ENCODE measurements at places on chromosomes 6 and 20.
A peak's percentile ranks its signal among the peaks of the same experiment; 100 is the strongest.

DNA sequence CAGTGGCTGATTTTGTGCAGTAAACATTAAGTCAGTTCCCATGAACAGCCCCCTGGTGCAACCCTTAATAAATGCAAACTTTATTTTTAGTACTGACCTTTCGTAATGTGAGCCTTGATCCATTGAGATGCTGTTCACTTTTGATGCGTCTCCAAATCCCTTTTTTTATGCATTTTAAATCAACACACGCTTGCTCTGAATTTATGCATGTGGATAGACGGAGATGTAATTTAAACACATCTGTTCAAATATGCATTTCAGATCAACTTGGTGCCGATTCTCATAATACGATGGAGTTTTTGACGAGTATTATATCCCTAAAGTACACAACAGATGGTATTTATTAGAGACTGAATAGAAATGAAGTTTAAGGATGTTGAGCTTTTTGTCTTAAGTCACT, 505.7 kb downstream of the CDKAL1 start:
- no peak for DNase-seq

GRCh38 chr6:93468291-93468690, 48.9 kb upstream of the EPHA7 start:
- DNase-seq = no peak

GRCh38 chr6:38302081-38302480, 337.6 kb downstream of the BTBD9 start:
- no peak for DNase-seq

DNA sequence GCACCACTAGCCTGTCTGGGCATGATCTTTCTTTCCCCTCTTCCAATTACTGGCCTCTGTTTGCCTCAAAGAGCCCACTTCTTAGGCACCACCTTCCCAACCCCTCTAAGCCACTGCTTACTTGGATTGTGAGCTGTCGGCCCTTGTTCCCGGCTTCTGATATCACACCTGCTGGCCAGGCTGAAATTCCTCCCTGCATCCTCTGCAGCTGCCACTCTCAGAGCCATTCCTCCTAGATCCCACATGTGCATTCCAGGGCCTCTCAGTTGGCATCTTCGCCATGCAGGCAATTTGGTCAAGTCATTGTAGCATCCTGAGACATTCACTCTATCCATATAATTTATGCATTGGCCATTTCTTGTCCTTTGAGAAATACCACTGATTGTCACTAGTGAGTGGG, 135.9 kb downstream of the OLIG3 start:
- no peak for DNase-seq

DNA sequence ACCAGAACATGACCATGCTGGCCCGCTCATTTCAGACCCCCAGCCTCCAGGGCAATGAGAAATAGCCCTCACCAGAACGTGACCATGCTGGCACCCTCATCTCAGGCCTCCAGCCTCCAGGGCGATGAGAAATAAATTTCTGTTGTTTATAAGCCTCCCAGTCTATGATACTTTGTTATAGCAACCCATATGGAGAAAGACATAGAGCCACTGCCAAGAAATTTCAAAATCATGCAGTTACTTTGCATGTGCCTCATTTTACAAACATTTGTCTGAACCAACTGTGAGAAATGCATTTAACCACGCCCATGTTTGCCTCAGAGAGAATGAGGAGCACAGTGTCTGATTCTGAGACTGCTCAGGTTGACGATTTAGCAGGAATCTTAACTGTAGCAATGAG, 15.5 kb downstream of the CYP39A1 start:
- DNase-seq = no peak

DNA sequence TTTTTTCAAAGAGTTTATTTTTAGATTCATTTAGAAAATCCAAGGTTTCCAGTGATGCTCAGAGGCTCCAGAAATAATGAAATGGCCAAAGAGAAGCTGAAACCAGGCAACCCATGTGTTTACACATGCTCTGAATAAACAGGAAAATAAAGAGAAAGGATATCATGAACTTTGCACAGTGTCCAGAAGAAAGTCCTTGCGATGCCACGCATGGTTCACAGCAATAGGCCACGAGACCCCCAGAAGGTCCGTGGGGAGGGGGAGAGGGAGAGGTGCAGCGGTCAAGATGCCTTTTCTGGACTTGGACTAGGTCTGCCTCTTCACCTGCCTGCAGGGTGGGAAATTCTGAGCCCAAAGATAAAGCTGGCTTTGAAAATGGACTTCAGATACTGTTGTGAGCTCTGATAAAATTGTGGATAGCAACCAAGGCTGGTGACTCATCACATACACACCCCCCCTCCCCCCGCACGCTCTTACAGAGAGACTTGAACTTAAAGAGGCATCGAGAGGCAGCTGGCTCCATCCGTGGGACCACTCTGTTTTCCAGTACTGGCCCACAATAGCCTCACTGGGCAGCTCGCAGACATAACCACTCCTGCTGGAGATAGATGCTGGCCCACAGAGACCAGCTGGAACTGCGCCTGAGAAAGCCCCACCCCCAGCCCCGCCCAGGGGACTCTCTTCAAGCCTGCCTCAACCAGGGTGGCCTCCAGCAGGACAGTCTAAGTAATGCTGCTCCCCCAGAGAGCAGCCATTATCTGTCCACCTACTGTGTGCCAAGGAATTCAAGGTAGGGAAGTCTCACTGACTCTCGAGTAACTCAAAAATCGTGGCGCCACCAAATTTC, 21.2 kb upstream of the NFATC2 start:
- peak; percentile 40 for DNase-seq

- no peak for DNase-seq
Observed at GRCh38 chr6:6333501-6333900, 13.0 kb upstream of the F13A1 start.

DNA sequence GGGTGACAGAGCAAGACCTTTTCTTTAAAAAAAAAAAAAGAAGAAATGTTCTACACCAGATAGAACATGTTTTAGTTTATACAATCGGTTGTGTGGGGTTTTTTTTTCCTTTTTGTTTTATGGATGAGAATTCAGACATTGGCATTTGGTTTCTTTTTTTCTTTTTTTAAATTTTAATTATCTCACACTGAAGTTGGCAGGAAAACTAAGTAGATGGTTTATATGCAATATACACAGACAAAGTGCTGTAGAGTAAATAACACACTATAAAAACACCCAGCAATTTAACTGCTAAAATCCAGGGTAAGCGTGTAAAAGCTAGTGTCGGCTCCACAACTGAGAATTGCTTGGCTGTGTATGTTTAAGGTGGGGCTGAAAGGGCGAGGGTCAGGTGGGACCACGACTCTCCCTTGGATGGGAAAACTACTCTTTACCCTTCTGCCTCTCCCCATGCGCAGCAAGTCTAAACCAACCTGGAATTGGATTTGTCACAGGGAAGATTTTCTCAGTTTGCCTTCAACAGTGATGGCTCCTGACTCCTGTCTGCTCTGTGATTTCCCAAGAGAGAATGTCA, 147.1 kb upstream of the MARCKS start:
- DNase-seq = no peak

DNA sequence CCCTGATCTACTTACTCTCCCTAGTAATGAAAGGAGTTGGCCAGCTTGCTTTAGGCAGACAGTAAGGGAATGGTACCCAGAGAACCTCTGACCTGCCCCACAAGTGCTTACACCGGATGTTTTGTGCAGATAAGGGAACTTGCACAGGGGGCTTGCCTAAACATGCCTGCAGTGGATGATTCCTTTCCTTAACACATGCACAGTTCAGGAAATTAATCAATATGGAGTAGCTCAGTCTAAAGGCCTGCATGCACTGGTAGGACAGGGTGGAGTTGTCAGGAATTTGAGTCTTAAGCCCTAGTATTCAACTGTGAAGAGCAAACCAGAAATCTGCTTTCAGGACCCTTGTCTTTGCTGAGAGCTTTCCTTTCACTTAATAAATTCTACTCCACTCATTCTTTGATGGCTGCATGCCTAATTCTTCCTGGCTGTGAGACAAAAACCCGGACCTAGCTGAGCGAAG, 3.9 kb upstream of the TRIM38 start:
- no peak for DNase-seq

DNA sequence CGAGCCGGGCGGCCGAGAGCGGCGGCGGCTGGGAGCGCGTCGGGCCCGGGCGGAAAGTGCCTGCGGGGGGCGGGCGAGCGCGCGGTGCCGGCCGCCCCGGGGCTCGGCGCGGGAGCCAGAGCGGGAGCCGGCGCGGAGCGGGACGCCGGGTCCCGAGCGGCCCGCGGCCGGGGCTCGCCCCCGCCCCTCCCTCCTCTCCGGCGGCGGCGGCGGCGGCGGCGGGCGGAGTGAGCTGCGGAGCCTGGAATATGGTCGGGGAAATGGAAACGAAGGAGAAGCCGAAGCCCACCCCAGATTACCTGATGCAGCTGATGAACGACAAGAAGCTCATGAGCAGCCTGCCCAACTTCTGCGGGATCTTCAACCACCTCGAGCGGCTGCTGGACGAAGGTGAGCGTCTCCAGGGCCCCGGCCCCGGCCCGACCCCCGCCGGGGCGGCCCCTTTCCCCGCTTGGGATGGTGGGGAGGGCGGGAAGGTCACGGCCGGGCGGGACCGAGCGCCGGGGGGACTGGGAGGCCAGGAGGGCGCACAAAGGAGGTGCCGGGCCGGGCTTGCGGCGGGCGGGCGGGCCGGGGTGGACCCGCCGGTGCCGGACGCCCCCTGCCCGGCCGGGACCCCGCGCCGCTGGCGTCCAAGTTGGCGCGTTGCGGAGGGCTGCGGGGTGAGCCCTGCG, 565 bp downstream of the QKI start:
- no peak for DNase-seq

DNA sequence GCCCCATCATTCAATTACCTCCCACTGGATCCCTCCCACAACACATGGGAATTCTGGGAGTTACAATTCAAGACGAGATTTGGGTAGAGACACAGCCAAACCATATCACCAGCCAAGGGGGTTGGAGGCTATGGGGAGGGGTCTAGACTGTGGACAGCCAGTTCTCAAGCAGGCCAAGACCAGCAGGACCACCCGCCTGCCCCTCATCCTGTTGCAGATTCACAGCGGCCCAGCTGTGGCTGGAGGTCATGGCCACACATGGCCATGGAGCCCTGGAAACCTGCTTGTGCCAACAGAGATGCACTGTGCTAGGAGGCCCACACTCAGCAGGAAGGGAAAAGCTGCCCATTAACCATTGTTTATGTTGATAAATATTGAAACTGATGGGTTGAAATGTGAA, 240.5 kb downstream of the TTLL2 start:
- no peak for DNase-seq

DNA sequence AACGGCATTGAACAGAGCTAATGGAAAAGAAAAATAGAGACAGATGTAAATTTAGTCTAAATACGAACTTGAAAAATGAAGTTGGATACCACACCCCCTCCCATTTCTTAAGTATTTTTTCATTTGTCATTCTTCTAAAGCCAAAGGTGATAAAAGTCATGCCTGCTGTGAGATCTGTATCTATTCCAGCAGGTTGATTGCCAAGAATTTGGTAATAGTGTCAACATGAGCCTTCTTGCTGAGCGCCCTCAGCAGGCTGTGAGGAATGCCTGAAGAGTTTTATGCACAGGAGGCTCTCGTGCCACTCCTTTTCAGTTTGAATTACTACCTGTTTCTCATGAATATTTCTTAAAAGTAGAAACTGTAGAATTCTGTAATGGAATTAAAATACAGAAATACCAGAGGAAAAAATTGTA, 165.4 kb downstream of the QKI start:
- DNase-seq = peak; percentile 21

DNA sequence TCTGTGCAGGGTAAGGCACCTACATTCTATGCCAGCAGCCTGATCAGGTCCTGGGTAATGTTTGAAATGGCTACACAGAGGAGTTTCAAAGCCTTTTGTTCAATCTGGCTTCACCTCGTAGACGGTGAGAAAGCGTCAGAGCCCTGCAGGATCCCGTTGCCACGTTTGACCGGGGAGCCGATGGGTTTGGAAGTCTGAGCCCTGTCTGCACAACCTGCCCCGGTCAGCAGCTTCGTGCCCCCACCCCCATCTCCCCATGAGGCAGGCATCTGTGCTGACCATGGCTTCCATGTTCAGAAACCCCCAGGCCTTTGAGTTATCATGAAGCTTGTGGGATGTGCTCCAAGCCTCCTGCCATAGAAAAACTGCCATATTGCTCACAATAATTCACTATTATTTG, 63.9 kb downstream of the PTPN1 start:
- no peak for DNase-seq

DNA sequence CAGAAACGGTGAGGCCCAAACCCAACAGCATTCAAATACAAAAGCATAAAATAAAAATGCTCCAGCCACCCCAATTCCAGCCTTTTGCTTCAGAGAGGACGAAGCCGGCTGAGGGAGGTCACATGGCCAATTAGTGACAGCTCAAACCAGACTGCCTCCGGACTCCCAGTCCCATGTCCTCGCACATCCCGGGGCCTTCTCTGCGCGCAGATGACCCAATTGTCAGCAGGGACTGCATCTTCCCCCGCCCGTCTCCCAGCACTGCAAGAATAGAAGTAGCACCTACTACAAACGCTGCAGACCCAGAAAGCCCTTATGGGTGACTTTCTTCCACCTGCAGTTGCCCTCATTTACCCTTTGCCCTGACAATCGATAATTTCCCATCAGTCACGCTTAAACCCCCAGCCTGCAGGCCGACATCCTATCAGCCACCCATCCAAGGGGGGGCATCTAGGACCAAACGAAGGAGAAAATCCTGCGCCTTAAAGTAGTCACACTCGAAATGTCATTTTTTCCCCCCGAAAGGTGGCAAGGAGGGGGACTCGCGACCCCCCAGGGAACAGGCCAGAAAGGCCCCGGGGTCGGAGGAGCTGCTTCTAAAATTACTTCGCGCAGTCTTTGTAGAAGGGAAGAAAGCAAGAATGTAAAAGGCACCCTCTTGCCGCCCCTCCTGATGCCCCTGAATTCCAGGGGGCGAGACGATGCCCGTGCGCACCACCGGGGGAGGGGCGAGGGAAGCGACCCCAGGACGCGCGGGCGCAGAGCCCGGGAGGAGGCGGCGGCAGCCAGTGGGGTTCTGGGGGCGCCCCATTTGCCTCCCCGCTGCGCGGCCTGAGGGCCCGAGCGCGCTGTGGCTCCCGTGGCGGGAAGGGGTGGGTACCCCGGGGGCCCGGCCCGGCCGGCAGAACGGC, 792 bp downstream of the SLC23A2 start:
- peak; percentile 81 for DNase-seq

DNA sequence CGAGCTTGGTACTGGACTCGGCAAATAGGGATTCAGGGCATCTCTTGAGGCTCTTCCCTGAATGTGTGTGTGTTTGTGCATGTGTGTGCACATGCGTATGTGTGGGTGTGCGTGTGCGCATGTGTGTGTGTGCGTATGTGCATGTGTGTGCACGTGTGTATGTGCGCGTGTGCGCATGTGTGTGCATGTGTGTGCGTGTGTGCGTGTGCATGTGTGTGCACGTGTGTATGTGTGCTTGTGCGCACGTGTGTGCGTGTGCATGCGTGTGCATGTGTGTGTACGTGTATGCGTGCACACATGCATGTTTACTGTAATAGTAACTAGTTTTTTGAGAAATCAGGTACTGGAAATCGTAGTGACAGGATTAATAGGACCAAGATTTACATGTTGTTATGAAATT, 117.7 kb downstream of the SMOC2 start:
- DNase-seq = no peak

GRCh38 chr20:5779071-5779900, 29.1 kb downstream of the SHLD1 start:
- DNase-seq = no peak

DNA sequence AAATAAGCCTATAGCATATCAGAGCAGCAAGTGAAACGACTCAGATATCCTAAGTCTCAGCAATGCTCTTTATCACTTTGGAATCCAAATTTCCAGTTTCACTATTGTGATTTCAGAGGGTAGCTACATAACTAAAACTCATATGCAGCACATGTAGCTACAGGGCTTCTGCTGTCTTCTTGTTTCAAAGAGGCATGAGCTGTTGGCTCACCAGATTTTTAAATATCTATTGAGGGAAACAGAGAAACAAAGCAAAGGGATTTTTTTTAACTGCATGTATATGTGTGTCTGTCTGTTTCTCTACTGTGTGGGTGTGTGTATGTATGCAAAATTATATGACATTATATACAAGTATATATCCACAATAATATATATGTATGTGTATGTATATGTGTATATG, 258.4 kb downstream of the HDGFL1 start:
- no peak for DNase-seq

Measured in cerebellar cortex (tissue), 1 donor.